ENCODE measurements at places on chromosomes 5 and 9. TPM values are rescaled to one million over a fixed set of nuclear protein-coding genes. Genes with fewer than 3 reads are reported as not detected.
A peak's percentile ranks its signal among the peaks of the same experiment; 100 is the strongest.

Gene TAF1L
- total RNA-seq, result 0.10 TPM

Gene SH3RF2
- 2.1 TPM for total RNA-seq

- DNase-seq, result no peak
Observed at GRCh38 chr9:18969128-18969527, 63.9 kb downstream of the SAXO1 start.

Gene CDO1
- total RNA-seq, result 19.6 TPM

DNA sequence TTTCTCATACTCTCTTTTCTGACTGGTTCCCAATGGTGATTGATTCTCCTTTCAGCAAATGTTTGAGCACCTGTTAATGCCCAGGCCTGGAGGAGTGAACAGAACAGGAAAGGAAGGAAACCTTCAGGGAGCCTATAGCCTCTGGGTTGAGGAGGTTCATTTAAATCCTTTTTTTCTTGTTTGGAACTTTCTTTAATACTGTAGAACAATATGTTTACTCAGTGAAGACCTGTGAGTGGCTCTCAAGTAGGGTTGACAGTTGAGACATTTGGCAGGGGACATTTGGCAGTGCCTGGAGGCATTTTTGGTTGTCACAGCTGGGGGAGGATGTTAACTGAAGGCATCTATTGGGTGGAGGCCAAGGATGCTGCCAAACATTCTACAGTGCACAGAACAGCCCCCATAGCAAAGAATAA lies 6.1 kb upstream of the FAM120AOS start:
- DNase-seq, result no peak

DNA sequence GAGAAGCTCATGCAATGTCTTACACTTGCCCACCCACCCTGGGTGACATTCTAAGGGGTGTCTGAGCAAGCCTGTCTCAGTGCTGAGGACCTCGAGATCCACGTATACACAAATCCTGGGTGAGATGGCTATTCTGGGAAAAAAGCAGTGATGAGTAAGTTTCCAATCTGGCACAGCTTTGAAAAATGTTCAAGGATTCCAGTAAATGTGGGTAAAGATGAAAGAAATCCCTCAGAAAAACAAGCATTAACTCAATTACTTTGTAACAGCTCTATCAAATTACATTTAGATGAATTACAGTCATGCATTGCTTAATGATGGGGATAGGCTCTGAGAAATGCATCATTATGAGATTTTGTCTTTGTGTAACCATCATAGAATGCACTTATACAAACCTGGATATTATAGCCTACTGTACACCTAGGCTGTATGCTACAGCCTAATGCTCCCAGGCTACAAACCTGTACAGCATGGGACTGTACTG lies 26.9 kb downstream of the GOLM1 start:
- no peak for DNase-seq

- DNase-seq, result no peak
Observed at GRCh38 chr9:136464241-136464640, 18.6 kb downstream of the SEC16A start.

DNA sequence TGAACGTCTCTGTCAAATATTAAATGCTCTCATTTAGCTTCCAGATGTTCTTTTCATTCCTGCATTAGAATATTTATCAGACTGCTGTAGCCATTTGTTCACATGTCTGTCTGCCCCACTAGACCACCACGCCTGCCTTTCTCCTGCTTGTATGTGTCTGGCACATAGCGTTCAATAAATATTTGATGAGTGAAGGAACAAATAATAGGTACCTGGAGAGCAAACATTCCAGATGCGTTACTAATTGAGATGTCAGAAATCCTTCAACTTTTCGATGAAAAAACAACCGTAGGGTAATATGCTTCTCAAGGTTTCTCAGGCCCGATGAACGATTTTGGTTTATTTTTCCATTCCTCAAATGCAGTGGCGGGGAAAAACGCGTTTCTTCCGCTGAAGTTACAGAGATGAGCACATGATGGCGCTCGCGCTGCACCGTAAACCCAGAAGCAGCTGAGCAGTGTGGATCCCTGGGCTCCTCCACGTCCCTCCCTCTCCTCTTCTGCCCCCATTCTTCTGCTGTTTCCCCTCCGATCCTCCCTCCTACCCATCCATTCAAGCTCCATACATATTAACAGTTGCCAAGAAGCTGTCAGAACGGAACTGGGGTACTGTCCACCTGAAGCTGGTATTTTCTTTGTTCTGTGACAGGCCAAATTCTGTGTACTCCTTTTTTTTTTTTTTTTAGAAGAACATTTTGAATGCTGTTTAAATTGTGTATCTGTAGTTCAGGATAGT lies 245.4 kb downstream of the MPDZ start:
- DNase-seq, result peak; percentile 72

DNA sequence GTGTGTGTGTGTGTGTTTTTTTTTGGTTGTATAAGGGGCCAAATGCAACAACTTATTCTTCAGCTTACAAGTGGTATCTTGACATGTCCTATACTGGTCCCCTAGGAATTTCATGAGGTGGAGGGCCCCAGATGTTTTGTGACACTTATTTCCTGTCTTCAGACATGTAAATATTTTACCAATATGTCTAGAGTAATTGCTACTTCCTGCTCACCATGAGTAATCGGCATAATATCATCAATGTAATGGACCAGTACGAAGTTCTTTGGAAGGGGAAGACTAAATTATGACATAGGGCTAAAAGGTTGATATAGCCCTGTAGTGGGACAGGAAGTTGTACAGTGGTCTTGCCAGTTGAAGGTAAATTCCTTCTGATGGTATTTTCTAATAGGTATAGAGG lies 3.7 kb upstream of the OTULIN start:
- no peak for DNase-seq

Gene SV2C
- 5.0 TPM for total RNA-seq

- no peak for DNase-seq
Observed at GRCh38 chr5:116032991-116033390, 719 bp downstream of the ARL14EPL start.

GRCh38 chr5:143887903-143888665 lies 76.1 kb downstream of the HMHB1 start:
- DNase-seq, result no peak

GRCh38 chr9:134477342-134477925 lies 151.2 kb downstream of the RXRA start:
- DNase-seq, result no peak

DNA sequence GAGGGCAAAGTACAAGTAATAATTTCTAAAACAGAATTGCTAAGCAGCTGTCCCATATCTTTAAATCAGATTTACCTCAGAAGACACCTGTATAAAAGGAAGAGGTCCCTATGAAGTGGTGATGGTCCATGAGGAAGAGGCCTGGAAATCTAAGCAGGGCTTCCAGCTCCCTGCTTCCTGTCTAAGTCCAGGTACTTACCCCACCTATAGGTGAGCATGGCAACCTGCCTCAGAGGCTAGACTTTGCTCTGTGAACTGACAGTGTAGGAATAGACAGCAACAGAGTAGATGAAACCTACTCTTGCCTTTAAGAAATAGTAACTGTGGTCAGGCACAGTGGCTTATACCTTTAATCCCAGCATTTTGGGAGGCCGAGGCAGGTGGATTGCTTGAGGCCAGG lies 55.8 kb upstream of the ARRDC3 start:
- DNase-seq, result no peak

Gene PPP2R2B
- 166 TPM for total RNA-seq

DNA sequence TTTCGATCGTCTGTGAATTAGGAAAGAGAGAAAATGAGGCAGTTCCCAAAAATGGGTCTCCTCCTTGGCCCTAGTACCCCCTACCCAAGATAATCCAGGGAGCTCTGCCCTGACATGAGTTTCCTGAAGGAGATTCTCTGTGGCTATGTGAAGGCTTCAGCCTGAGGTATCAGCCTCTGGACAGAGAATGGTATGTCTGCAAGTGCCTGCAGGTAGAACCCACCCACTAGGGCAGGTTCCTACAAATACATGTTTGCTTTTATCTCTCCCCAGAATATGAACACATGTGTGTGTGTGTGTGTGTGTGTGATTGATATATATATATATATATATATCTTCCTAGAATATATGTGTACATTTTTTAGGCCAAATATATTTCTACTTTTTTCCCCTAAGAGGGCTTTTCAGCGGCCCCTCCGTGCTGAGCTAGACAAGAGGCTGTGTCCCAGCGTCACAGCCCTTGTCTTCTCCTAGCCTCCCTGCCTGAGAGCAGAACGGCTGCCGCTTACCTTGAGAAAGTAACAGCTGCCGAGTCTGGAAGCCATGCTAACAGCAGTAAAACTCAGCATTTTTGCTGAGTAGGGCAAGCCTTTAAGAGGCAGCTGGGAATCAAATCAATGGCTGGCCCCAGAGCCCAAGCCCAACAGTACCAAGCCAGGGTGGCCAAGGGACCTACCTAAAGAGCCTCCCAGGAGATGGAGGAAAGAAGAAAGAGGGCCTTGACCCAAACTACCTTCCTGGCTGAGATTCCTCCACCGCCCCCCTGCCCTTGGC lies 2.1 kb downstream of the BRINP1 start:
- peak; percentile 42 for DNase-seq

Gene PAPPA
- 0.32 TPM for total RNA-seq

DNA sequence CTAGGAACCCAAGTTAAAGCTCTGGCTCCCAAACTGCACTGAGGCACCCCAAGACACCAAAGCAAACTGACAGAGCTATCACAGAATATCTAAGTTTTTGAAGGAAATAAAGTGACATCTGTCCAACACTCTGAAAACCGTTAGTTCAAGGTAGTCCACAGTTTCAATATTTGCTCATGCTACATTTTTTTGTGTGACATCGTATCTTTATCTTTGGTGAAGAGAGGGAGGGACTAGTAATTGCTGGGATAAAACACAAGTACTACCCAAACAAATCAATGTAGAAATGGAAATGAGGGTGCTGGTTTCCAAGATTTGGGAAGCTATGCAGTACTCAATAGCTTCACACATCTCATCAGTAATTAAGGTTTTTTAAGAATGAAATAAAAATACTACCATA lies 20.6 kb downstream of the LIFR start:
- DNase-seq, result no peak

Gene SAXO1
- total RNA-seq, result 0.54 TPM

DNA sequence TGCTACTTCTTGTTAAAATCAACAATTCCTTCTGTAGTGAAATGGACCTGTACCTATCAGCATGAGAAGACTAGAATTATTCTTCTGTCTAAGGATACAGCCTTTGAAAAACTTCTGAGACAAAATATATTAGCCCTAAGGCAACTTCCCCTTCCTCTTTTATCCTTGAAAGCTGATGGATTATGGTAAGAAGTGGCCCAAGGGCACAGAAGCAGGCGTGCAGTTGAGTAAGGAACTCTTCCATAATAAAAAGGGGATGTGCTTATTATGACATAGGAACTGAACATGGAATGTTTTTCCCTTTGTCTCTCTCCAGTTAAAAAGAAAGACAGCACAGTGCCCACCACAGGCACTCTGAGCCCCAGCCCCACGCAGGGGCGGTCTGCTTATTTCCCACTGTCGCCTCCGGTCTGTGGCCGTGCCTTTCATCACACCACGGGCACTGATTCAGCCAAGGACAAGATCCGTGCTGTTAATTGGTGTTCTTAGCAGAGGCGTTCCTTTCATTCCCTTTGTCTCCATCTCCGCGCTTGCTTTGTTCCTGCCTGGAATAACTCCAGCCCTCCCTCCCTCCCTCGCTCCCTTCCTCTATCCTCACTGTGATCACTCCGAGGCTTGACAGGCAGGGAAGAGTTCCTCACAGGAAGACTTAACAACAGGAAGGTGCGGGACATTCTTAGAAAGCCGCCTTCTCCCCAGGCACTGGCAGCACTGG lies 135.9 kb upstream of the OTULINL start:
- DNase-seq, result no peak

Gene MYMK
- not detected for total RNA-seq

GRCh38 chr5:111167551-111167950 lies 56.6 kb upstream of the CAMK4 start:
- DNase-seq, result no peak

DNA sequence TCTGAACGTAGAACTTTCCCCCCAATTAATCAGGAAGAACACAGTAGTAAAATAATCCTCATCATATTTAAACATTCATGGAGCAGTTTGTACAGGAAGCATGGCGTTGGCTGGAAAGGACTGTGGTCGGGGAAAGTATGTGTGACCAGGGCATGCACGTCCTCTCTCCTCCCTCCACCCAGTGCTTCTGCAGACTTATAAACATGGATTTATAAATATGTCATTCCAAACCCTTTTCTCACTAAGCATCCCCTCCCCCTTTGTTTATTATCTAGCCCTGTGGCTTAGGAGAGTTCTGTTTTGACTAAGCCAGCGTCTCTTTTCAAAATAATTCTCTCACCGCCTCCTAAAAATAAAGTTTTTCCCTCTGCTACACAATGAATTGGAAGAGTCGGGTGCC lies 70.4 kb upstream of the DAP start:
- no peak for DNase-seq

DNA sequence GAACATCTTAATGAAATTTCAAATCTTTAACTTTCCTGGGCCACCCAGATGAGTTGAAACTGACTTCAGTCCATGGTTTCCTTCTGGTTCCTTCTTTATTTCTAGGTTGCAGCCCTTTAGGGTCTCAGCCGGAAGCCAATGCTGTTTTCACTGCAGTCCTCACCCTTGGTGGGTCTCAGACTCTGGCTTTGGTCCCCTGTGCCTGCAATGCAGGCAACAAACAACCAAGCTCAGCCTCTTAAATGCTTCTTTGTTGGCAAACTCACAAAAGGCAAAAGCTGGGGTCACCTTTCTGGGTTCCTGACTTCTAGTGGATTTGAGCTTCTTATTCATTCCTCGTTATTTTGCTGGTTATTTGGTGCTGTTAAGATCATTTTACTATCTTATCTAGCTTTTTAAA lies 19.3 kb upstream of the APC start:
- no peak for DNase-seq

DNA sequence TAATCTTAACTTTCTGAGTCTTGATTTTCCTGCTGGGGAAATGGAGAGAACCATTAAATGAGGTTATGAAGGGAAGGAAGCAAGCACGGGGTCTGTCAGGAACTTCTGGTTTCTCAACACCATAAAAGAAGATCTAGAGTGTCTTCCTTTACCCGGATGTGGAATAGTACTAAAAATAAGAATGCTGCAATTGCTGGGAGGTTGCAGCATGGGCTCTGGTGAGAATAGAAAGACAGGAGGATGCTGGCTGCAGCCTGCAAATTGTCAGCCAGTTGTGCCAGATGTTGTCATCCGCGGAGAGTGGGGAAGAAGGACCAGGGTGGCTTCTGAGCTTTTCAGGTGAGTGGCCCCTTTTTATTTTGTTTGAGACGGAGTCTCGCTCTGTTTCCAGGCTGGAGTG lies 69.3 kb upstream of the STC2 start:
- no peak for DNase-seq

- no peak for DNase-seq
Observed at GRCh38 chr5:77776554-77777206, 541 bp upstream of the TBCA start.

Gene PCDHB7
- total RNA-seq, result 6.5 TPM

Gene TBCA
- 120 TPM for total RNA-seq

DNA sequence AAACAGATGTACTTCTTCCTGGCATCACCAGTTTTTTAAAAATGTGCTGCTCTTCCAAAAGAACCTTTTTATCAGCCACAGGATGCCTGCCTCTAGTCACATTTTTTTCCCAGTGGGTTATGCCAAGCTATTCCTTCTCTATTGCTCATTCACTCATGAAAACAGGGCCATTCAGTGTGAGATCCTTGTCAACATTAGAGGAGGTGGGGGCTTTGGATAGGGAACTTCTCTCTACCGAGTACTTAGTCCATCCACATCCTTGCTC lies 3.1 kb downstream of the TMEM252 start:
- DNase-seq, result no peak

GRCh38 chr9:83471241-83471640 lies 67.0 kb downstream of the FRMD3 start:
- DNase-seq, result no peak

GRCh38 chr9:126959917-126960316 lies 45.3 kb downstream of the RALGPS1 start:
- DNase-seq, result no peak
